Stimulated activated CD8-positive, alpha-beta memory T cell treated with anti-CD3 and anti-CD28 coated beads, Interleukin-2, amount 100 ng/mL, for 48 hours (primary cell): ENCODE measurements at places on chromosomes 11 and 22.

- no peak for DNase-seq
Observed at GRCh38 chr11:29527391-29527936, 489.4 kb downstream of the KCNA4 start.

GRCh38 chr11:75797792-75798191 is 17.2 kb upstream of the UVRAG start:
- no peak for DNase-seq

DNA sequence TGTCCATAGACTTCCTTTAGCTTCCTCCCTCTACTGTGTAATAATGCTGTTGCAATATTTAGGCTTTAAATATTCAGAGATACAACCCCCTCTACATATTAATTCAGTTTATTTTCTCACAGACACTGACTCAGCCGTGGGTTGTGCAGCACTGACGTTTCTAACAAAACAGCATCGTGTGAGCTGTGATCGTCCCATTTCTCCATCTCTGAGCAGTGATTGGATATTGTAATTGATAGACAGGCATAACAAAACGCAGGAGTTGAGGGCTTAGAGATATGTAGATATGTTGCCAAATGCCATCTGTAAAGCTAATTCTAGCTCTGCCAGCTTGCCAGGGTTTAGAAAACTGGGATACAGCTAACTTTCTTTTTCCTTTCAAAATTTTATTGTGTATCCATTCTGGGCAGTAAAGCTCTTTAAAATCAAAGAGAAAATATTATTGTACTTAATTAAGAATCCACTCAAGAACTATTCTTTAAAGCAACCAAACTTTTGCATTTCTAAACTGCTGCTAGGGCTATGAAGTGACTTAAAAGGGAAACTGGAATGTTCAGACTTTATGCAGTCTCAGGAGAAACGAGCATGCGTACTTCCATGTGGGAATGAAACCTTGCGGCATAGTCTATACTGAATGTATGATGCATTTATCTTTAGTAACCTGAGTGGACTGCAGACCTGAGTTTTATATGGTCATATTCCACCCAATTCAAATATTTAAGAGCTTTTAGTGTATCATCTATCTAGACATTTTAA is 22.7 kb downstream of the BTBD10 start:
- DNase-seq = no peak

DNA sequence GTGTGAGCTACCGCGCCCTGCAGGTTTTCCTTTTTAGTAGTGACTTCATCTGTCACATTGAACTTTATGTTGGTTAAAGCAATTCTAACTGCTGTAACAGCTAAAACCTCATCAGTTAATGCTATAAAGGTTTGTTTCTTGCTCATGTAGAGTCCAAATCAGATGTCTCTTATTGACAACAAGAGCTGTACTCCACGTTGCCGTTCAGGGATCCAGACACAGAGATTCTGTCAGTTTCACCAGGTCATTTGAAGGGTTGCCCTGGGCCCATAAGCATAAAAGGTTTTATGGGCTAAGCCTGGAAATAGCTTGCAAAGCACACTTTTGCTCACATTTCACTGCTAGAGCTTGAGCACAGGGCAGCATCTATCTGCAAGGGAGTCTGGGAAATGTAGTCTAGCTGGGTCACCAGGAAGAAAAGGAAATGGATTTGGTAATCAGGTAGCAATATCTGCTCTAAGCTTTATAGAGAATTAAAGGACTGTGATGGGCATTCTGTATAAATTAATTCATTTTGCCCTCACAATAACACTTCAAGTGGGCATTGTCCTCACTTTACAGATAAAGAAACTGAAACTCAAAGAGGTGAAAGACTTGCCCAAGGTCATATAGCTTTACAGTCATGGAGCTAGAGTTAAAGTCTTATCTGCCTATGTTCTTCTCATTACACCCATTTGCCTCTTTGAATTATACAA is 25.2 kb upstream of the PTPRJ start:
- DNase-seq = no peak

DNA sequence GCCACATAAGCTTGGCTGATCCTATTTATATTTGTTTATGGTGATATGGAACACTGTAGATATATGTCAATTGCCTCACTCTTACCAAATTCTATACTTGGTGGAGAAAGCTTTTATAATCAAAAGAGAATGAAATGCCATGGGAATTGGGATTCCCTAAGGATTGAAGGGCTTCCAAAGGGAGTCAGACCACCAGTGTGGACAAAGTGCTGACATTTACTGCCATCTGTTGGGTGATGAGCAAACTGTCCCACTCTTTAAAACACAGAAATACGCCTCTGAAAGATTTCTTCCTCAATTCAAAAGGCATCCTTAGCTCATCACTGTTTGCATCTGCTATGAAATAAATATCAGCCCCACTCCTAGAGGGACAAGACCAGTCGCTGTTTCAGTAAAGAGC is 7.1 kb downstream of the SLC1A2 start:
- no peak for DNase-seq

GRCh38 chr11:303363-303762 is 4.0 kb upstream of the IFITM5 start:
- DNase-seq = no peak
